ENCODE measurements at places on chromosomes 6 and 20. TPM values are rescaled to one million over a fixed set of nuclear protein-coding genes. Genes with fewer than 3 reads are reported as not detected.

Gene BPIFB1
- 0.28 TPM for total RNA-seq

Gene SPATA25
- 1.3 TPM for total RNA-seq

Gene HFE
- 5.9 TPM for total RNA-seq

Gene NMBR
- 5.6 TPM for total RNA-seq

Gene NKX2-2
- 3.0 TPM for total RNA-seq

Gene TINAG
- not detected for total RNA-seq

Gene ZFP57
- total RNA-seq = not detected

Gene MAFB
- 7.3 TPM for total RNA-seq

Gene CRIP3
- total RNA-seq = 8.4 TPM

Gene DNAH8
- total RNA-seq = 0.10 TPM

Data from spinal cord (tissue), 10 donors.